ENCODE measurements at places on chromosomes 11 and 22. TPM values are rescaled to one million over a fixed set of nuclear protein-coding genes. Genes with fewer than 3 reads are reported as not detected.
A peak's percentile ranks its signal among the peaks of the same experiment; 100 is the strongest.

IL17REL gene
- total RNA-seq = 0.12 TPM

TSGA10IP gene
- not detected for total RNA-seq

DNA sequence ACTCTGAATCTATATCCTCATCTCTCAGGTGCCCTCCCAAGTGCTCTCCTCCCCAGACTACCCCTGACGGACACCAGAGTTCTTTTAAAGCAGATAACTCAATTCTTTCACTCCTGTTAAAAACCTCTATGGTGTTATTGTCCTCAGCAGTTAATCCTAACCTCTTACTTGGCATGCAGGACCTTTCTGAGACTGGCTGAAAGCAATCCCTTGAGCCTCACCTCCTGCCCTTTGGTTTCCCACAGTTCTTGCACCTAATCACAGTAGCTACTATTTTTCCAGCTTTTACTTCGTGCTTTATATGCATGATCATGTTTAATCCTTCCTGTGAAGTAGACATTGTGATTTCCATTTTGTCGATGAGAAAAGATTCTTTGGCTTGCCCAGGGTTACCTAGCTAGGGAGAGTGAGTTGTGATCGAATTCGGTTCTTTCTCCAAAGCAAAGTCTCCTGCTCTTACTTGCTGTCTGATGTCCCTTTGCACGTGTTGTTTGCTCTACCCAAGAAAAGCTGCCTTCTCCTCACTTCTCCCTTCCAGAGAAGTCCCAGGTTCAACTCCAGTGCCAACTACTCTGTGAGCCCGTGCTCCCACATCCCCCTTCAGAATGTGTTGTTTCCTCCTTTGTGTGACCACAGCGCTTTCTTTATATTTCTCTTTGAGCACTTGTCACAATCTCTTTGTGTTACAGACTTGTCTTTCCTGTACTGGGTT, 2.1 kb downstream of the UBE2L3 start:
- peak overlapping the region; percentile 93 for H3K4me3 ChIP-seq
- DNase-seq = no peak
- H3K27ac ChIP-seq = peak overlapping the region; percentile 62
- no peaks in the 10 kb centered on the region for H3K27me3 ChIP-seq

- H3K27ac ChIP-seq = no peak overlapping the region
- H3K4me3 ChIP-seq = no peak overlapping the region
- H3K36me3 ChIP-seq = no peaks in the 10 kb centered on the region
- H3K27me3 ChIP-seq = no peaks in the 10 kb centered on the region
Measured at GRCh38 chr11:71197096-71197495, 55.3 kb downstream of the SHANK2 start.

DGKZ gene
- 89.2 TPM for total RNA-seq

- H3K27ac ChIP-seq = no peak overlapping the region
- peak overlapping the region; percentile 23 for H3K4me3 ChIP-seq
- DNase-seq = peak; percentile 82
- peaks cover 2% of the 10 kb centered on the region for H3K4me1 ChIP-seq
- peaks cover 1% of the 10 kb centered on the region for H3K36me3 ChIP-seq
Measured at GRCh38 chr11:129750343-129751292, 65.0 kb upstream of the TMEM45B start.

DNA sequence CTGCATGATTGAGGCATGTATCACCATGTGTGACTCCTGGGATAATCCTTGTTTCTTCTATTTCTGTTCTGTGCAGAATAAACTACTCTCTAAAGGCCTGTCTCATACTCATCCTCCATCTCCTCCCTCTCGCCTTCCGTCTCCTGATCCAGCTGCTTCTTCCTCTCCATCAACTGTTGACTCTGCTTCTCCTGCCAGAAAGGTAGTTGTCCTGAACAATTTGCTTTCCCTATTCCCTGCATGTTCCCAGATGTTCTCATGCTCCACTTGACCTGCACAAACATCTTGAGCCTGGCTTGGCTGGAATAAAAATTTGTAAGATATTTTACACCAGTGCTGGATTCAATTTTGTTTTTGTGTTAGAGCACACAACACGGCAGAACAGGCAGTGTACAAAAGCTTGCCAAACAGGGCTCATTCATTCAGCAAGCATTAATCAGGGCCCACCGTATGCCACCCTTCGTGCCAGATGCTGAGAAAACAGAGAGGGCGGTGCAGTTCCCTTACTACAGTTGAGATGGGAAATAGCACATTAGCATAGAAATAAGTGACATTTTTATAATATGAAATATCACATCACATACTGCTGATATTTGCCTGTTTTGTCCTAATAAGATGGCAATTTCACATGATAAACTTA, 133.3 kb upstream of the PARVA start:
- H3K36me3 ChIP-seq = peaks cover 4% of the 10 kb centered on the region
- H3K4me1 ChIP-seq = peaks cover 21% of the 10 kb centered on the region
- H3K27ac ChIP-seq = no peak overlapping the region
- no peak overlapping the region for H3K4me3 ChIP-seq

GRCh38 chr22:46860562-46860961, 98.1 kb downstream of the TBC1D22A start:
- H3K4me3 ChIP-seq = no peak overlapping the region
- H3K27ac ChIP-seq = no peak overlapping the region
- H3K4me1 ChIP-seq = peaks cover 3% of the 10 kb centered on the region
- H3K27me3 ChIP-seq = no peaks in the 10 kb centered on the region
- DNase-seq = no peak

APBB1 gene
- total RNA-seq = 45.1 TPM

DNA sequence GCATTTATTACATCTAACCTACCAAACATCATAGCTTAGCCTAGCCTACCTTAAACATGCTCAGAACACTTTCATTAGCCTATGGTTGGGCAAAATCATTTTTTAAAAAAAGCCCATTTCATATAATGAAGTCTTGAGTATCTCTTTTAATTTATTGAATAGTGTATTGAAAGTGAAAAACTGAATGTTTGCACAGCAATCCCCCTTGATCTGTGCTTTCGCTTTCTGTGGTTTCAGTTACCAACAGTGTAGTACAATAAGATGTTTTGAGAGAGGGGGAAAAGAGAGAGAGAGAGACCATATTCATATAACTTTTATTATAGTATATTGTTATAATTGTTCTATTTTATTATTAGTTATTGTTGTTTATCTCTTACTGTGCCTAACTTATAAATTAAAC, 8.4 kb upstream of the MAP6 start:
- H3K4me1 ChIP-seq = peaks cover 11% of the 10 kb centered on the region
- no peak overlapping the region for H3K4me3 ChIP-seq
- no peak for DNase-seq
- H3K27me3 ChIP-seq = peaks cover 24% of the 10 kb centered on the region
- no peak overlapping the region for H3K27ac ChIP-seq

GRCh38 chr11:78898266-78898775, 323.7 kb upstream of the NARS2 start:
- no peaks in the 10 kb centered on the region for H3K4me1 ChIP-seq
- no peak overlapping the region for H3K4me3 ChIP-seq
- H3K27ac ChIP-seq = no peak overlapping the region
- no peaks in the 10 kb centered on the region for H3K36me3 ChIP-seq

OR52A5 gene
- not detected for total RNA-seq

DNA sequence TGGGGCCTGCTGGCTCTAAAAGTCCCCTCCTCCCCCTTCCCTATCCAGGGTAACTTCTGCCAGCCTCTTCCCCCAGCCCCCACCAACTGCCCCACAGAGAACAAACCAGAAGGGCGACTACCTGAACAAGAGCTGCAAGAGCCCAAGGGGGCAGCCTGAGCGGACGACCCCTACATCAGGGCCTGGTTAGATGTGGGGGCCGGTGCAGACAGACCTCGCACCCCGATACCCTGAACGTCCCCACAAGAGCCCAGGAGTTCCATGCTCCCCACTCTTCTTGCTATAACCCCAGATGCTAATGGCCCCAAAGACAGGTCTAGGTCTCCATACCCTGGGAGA, 20.7 kb downstream of the SUN2 start:
- peaks cover 20% of the 10 kb centered on the region for H3K36me3 ChIP-seq
- DNase-seq = no peak
- no peak overlapping the region for H3K4me3 ChIP-seq
- no peaks in the 10 kb centered on the region for H3K27me3 ChIP-seq

DNA sequence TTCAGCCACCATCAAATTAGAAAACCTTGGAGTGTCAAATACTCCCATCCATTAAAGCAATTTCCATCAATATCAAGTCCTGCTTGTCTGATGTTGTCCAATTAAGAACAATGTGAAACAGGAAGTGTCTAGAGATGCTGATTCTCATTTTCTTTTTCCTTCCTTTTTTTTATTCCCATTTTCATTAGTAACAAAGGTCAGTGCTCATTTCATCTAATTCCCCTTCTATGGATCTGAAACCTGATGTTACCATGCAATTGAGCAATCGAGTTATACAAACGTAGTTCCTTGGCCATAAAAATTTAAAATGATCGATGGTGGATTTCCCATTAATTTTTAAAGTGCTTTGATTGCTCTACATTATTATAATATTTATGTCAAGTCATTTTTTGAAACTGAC, 330.6 kb upstream of the ZC3H12C start:
- no peaks in the 10 kb centered on the region for H3K27me3 ChIP-seq
- no peak overlapping the region for H3K4me3 ChIP-seq
- no peak overlapping the region for H3K27ac ChIP-seq
- no peaks in the 10 kb centered on the region for H3K36me3 ChIP-seq

DNA sequence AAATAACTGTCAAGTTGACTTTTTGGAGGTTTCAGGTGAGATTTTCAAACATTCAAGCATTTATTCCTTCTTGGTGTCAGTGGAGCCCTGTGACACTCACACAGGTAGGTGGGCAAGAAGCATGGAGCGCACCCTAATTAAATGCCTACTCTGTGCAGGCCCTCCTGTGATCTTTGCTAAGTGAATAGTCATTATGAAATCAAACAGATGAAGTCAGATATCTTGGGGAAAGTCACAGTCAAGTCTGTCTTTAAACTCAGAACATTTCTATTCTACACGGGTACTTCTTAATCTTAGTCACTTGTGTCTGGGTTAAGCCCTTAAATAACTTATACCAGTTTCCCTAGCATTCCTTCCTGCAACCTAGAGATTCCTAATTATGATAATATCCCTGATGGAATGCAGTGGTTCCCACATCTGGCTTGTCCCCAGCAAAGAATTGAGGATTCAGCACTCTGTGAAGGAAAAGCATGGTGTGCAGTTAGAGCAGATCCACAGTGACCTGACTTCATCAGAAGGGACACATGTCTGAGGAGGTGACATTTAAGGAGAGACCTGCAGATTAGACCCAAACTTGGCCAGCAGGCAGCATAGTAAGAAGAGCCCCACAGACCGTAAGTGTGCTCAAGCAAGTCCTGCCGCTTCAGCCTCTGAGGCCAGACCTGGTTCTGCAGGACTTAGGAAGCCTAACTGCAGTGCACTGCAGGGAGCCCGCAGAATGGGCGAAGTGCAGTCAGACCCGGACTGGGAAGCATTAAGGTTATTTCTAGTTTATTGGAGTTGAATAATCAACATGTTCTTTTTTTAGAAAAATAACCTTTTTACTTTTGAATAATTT, 85.3 kb upstream of the GAL start:
- H3K4me3 ChIP-seq = no peak overlapping the region
- no peak overlapping the region for H3K27ac ChIP-seq
- no peak for DNase-seq
- peaks cover 70% of the 10 kb centered on the region for H3K36me3 ChIP-seq
- H3K27me3 ChIP-seq = no peaks in the 10 kb centered on the region
- H3K4me1 ChIP-seq = peaks cover 8% of the 10 kb centered on the region

CELSR1 gene
- 0.17 TPM for total RNA-seq

DNA sequence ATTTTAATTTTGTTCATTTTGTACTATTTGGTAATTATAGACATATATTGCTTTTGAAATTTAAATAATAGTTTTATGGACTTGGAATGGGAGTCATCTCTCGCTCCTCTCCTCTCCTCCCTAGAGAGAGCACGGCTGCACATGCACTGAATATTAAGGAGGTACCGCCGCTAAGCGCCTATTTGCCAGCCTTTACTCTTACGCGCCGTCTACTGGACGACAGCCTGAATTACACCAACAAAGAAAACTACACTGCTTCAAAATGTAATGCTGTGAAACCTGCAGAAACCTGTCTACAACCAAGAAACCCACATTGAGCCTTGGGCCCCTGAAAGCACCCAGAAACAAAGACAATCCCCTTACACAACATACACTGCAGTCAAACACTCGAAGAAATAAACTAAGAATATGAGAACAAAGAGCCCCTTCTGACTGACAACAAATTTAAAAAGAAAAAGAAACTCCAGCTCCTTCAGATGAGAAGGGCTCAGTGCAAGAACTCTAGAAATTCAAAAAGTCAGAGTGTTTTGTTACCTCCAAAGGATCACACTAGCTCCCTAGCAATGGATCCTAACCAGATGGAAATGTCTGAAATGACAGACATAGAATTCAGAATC, 737.2 kb downstream of the LRRC4C start:
- H3K27me3 ChIP-seq = no peaks in the 10 kb centered on the region
- peak; percentile 5 for DNase-seq

- no peak for DNase-seq
- H3K4me3 ChIP-seq = no peak overlapping the region
- H3K4me1 ChIP-seq = no peaks in the 10 kb centered on the region
- H3K27me3 ChIP-seq = no peaks in the 10 kb centered on the region
Measured at GRCh38 chr11:2240834-2241233, 29.6 kb downstream of the ASCL2 start.

DNA sequence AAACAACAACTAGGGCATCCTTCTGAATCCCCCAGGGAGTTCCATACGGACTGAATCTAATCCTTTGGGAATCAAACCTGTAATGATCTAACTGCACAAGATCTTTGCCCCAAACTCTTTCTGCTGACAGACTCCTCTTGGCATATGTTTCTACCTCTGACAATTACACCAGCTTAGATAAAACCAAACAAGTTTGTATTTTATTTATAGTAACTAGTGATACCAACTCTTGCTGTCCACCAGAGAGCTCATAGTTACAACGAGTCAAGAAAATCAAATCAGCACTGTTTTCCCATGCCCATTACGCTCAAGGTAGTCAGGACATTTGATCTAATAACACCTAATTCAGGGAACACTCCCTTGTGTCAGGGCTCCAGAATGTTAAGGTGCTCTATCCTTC, 972.0 kb downstream of the NTM start:
- H3K4me3 ChIP-seq = no peak overlapping the region
- H3K4me1 ChIP-seq = no peaks in the 10 kb centered on the region
- H3K27ac ChIP-seq = no peak overlapping the region
- H3K27me3 ChIP-seq = no peaks in the 10 kb centered on the region

CNTF gene
- 1.1 TPM for total RNA-seq

DNA sequence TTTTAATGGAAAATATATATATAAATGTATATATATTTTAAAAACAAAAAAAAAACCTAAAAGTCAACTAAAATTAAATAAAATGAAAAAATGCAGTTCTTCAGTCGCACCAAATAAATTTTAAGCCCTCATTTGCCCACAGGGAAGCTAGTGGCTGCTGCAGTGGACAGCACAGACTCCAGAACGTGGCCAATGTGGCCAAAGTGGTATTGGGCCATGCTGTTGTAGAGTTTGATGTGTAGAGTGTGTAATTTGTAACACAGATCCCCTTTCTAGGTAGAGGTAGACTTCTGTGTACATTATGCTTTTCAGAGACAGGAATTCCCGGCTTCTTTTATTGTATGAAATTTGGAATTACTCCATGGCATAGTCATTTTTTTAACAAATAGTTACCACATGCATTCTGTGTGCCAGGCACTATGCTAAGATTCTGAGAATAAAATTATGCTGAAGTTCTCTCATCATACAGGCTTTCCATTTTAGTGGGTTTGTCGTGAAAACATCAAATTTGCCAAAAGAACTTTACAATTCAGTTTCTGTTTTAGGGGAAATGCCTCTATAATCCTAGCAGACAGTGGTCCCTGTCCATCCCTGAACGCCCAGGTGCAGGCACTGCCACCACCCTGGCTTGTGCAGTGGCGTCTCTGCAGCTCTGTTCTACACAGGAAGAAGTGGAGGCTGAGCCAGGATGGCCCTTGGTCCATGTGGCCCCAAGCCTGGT, 68.5 kb downstream of the MED15 start:
- peaks cover 41% of the 10 kb centered on the region for H3K36me3 ChIP-seq
- no peak for DNase-seq
- H3K27me3 ChIP-seq = no peaks in the 10 kb centered on the region
- H3K4me3 ChIP-seq = no peak overlapping the region

All from activated naive CD4-positive, alpha-beta T cell treated with anti-CD3 and anti-CD28 coated beads for 36 hours (primary cell).